Right cardiac atrium (tissue), 5 donors: ENCODE measurements at places on chromosomes 11 and 22.

DNA sequence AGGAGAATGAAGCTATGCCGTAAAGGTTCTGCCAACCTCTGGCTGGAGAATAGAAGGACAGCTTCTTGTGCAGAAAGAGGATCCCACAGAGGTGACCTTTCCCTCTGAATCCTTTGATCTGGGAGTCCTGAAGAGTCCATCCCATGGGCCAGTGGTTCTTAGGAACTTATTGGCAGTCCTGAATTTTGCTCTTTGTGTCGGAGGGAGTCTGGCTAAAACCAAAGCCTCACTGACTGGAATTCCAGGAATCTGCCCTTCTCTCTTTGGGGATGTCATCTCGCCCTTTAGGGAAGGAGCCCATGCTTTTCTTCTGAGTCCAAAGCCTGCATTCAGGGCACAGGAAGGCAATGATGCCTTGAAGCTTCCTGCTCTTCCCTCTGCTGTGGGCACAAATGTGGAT is 45.5 kb downstream of the PKNOX2 start:
- DNase-seq, result no peak

- DNase-seq, result peak; percentile 42
Measured at GRCh38 chr11:1259076-1259461, 36.2 kb downstream of the MUC5B start.

DNA sequence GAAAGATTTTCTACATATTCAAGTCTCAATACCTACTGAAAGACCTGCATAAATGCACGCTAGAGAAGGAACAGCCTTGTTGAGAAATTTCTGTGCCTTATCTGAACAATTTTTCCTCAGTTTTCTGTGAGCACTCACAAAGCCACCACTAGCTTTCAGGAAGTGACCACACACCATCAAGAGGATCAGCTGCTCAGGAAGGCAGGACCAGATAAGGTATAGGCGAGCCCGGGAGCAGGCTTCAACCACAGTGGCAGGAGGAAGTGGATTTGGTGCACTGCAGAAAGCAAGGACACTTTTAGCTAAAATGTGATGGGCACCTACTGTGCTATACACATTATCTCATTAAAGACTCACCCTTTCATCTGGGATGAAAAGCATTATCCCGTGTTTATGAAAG is 220.8 kb downstream of the RAB38 start:
- DNase-seq, result no peak

DNA sequence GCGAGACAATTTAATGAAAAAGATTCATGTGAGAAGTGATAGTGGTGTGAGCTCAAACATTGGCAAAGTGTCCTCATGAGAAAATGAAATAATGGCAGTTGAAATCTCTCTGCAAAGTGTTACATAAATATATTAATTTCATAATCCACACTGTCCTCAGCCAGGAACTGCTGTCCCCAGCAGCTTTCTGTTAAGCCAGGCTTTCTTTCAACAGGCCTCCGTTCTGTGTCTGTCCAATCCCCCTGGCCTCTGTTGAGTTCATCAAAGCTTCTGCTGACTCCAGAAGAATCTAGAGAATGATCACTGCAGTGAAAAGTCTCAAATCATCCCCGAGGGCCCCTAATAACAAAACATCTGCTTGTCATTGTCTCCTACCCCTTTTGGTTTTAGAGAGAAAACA is 10.0 kb upstream of the ASCC2 start:
- DNase-seq, result no peak

DNA sequence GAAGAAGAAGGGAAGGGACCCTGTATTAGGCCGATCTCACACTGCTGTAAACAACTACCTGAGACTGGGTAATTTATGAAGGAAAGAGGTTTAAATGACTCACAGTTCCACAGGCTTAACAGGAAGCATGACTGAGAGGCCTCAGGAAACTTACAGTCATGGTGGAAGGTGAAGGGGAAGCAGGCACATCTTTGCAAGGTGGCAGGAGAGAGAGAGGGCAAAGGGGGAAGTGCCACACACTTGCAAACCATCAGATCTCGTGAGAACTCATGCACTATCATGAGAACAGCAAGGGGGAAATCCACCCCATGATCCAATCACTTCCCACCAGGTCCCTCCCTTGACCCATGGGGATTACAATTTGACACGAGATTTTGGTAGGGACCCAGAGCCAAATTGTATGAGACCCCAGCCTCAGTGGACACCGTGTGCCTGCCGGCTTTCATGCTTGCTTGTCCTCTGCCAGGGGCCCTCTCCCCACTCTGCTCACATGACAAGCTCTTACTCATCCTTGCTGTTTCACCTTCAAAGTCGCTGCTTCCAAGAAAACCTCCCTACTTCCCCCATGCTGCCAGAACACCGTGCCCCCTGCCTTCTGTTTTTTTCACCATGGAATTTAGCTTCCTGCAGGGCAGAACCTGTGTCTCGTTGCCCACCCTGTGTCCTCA is 23.3 kb upstream of the PPFIA1 start:
- no peak for DNase-seq

GRCh38 chr22:42025421-42025820 is 26.8 kb downstream of the WBP2NL start:
- no peak for DNase-seq

DNA sequence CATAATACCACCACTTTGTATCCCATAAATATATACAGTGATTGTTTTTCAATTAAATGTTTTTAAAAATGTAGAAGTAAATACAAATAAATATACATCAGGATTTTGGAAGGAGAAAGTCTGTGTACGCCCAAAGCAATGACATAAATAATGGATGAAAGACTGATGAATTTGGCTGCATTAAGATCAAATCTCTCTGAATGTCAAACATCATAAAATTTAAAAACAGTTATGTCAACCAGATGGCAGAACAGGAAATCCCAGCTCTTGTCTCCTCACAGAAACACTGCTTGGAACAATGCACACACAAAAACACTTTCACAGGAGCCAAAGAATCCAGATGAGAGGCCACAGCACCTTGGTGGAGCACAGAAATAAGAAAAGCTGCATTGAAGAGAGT is 332.9 kb downstream of the NTM start:
- DNase-seq, result no peak

- DNase-seq, result no peak
Measured at GRCh38 chr11:128208329-128209137, 378.8 kb downstream of the ETS1 start.

GRCh38 chr11:128472128-128473089 is 114.9 kb downstream of the ETS1 start:
- DNase-seq, result no peak

DNA sequence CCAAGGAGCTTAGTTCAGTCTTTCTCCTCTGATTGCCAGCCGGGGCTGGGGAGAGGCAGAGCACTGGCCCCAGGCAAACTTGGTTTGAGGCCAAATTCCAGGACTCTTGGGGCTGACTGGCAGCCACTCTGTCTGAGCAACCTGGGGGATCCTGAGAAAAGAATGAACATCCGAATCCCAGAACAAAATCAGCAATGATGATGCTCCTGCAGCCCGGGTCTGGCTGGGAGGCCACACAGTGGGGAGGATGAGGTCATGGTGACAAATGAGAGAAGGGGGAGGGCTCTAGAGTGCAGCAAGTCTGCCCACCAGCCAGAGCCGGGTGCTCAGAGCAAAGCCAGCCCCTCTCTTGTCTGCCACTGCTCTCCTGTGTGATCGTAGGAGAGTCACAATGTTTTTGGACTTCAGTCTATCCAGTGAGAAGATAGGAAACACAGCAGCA is 71.8 kb upstream of the PAX6 start:
- DNase-seq, result no peak

- no peak for DNase-seq
Measured at GRCh38 chr11:96307776-96308140, 35.2 kb downstream of the MAML2 start.

DNA sequence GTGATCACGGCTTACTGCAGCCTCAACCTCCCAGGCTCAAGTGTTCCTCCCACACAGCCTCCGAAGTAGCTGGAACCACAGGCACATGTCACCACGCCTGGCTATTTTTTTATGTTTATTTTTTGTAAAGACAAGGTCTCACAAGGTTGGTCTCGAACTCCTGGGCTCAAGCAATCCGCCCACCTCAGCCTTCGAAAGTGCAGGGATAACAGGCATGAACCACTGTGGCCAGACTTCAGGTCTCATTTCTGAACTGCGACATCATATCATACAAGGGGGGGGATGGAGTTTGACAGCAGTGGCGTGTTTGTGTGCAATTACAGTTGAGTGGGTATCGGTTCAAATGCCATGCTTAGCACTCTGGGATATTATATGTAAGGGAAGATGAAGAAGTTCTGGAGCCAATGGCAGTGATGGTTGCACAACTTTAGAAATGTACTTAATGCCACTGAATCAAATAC is 6.9 kb downstream of the NAALADL1 start:
- DNase-seq, result no peak

DNA sequence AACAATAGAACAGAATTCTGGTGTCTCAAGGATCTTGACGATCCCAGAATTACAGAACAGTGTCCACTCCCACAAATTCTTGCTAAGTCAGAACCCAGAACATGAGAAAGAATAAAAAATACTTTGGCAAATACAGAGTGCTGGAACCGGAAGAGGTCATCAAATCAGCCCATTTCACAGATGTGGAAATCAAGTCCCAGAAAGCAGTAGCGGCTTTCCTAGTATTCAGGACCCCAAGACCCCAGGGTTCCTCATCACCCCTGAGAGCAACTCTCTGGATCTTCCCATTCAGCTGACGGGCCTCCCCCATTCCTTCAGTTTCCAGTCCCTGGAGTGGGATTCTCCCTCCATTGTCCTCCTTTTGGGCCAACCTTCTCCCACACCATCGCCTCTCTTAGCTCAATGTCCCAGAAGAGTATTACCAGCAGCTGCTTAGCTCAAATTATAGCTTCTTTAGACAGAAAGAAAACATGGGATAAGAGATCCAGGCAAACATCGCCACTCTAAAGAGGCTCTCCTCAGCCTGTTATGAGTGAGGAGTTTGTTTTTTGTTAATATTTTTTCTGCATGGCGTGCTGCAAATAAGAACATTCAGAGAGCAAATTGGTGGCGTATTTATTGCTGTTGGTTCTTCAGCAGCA is 268.3 kb downstream of the MN1 start:
- DNase-seq, result no peak

- no peak for DNase-seq
Measured at GRCh38 chr11:13965337-13965736, 2.8 kb downstream of the SPON1 start.

DNA sequence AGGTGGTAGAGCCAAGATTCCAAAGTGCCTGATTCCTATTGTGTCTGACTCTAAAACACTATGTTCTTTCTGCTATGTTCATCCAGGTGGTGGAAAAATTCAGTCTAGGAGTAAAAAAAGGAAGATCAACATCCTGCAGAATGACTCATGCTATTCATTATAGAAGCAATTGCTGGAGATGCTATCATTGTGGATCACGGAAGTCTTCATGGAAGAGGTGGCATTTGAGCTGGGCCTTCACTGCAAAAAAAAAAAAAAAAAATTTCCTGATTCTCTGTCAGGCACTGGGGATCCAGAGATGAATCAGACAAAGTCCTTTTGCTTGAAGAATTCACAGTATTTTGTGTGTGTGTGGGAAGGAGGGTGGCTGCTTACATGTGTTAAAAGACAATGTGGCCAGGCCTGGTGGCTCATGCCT is 1.4 kb upstream of the UVRAG start:
- DNase-seq, result no peak

- DNase-seq, result no peak
Measured at GRCh38 chr22:45221201-45221600, 19.5 kb downstream of the KIAA0930 start.

DNA sequence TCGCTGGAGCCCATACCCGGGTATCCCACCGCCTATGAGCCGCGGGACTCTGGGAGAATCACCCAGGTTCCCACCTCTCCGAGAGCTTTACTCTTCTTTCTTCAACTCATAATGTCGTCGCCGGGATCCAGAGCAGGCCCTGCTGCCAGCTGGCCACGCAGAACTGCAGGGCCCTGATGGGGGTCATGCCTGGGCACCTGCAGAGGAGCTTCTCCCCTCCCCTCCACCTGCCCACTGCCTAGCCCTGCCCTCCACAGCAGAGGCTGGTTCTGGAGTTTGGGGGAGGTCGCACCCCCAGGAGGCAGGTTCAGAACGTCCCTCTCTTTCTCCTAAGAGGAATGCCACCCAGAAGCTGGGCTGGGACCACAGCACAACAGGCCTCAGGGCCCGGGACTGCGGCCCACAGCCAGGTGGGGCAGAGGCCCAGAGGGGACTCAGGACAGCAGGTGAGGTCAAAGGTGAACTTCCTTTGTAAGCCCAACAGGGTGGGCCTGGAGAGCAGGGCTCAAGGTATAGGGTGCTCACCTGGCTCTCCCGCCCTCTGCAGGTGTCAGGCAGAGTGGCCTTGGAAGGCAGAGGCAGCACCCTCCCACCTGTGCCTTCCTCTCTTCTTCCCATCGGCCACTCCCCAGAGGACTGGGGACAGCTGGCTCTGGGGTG is 1.9 kb downstream of the SLC25A45 start:
- no peak for DNase-seq

DNA sequence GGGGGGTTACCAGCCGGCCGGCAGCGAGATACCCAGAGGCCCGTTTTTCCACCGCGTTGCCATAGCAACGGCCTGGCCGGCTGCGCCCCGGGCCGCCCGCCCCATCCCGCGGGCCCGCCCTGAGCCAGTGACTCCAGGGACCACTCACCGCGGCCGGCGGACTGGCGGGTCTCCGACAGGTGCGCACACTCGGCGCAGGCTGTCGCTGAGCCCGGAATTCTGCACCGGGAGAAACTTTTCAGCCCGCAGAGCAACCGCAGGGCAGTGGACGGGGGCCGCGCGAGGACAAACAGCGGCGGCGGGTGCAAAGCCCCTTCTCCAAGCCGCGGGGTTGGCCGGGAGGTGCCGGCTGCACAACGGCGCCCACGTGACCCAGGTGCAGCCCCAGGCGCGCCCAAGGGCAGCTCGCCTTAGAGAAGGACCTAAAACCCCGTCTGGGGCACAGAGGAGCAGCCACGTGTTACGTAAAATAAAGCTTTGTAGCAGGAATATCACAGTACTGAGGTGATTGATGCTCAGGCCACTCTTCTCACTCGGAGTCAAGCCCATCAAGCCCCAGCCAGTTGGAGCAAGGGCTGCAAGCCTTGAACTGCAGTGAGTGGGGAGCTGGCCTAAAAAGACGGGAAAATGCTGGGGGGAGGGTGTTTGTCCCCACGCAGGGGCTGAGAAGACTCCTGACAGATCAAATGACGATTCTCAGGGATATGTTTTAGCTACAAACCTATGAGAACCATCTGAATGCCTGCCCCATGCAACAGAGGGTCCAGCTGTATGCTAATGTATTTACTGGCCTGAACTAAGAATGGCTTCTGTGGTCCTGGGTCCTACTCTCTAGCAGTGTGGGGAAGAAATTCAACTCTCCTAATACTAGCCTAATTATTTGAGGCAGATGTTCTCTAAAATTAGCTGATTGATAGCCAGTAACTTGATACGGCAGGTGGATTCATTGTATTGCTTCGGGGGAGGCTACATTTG is at the start of gene STK33:
TSS of gene STK33 (minus strand) at position 294 of the 975 bp plus-strand sequence. CDS start 119,323 bp downstream, outside the sequence.
- peak; percentile 83 for DNase-seq
